Esophagus squamous epithelium (tissue), 5 donors: ENCODE measurements at places on chromosomes 12 and 14.

GRCh38 chr12:107027636-107028053, 40.7 kb upstream of the MTERF2 start:
- no peak for DNase-seq

GRCh38 chr12:50574601-50575348, 70.0 kb downstream of the DIP2B start:
- no peak for DNase-seq

DNA sequence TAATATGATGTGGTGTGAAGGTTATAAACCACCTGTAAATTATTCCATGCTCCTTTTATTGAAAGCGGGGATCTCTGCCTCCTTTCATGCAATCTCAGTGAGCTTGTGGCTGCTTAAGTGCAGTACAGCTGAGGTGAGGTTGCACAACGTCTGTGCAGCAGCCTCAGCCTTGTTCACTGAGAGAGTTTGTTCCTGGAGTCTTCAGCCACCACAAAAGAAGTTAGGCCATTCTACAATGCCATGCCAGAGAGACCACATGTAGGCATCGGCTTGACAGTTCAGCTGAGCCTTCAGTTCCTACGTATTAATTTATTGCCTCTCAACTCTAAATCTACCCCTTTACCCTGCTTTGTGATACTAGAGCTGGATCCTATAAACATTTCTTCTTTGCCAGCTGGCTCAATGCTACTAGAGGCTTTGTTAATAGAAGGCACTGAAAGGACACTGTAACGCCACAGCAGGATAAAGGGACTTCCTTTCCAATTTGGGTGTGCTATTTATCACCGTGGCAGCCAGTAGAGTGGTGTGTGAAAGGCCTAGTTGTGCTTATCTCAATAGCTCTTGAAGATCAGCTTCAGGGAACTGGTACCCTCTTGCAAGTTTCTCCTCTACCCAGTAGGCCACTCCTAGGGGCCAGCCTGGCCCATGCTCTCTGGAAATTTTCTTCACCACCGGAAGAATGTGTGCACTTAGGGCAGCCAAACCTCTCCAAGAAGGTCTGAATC, 337.7 kb downstream of the IPO8 start:
- no peak for DNase-seq

DNA sequence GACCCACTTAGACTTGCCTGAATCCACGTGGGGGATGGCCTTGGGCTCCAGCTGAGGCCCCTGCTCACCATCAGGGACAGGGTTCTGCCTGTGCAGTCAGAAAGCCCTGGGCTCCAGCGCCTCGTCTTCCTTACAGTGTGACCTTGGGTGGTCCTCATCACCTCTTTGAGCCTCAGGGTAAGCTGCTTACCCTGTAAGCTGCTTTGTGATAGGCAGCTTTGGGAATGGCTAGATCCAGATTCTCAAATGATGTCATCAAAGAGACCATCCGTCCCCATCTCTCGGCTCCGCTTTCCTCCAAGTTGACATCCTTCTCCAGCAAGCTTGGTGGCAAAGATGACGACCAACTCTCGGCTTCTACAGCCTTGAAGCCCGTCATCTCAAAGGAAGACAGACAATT, 127.0 kb downstream of the ADCK1 start:
- DNase-seq: no peak

GRCh38 chr14:100764471-100765115, 37.9 kb downstream of the DLK1 start:
- DNase-seq: no peak

DNA sequence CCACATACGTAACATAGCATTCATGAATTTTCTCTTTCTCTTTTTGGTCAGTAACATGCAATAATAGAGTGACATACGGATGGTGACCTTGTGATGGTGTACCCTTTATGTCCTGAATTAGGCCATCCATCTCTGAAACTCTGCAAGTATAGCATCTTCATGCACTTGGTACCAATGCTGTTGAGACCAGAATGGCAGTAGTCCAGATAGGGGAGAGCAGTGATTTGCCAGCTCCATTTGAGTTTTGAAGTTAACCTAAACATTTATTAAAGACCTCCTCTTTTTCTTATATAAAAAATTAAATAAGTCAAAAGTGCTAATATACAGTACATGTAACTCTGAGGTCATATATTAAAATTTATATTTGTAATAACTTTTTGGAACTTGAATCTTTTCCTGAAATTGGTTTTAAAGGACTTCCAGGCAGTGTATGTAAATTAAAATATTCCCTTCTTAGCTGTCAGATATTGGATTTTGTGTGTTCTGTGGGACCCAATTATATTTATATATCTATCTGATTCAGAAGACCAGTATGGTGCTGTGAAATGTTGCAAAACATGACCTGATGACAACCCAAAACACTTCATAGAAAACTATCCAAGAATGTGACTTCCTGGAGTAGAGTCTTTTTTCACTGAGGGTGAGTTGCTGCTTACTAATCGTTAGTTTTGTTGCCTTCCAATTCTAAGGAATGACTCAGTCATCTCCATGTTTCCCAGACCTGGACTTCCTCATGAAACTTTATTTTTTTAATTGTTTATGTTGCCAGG, 3.5 kb downstream of the ELK3 start:
- no peak for DNase-seq

GRCh38 chr12:14984766-14985285, 12.0 kb downstream of the PDE6H start:
- DNase-seq: no peak

DNA sequence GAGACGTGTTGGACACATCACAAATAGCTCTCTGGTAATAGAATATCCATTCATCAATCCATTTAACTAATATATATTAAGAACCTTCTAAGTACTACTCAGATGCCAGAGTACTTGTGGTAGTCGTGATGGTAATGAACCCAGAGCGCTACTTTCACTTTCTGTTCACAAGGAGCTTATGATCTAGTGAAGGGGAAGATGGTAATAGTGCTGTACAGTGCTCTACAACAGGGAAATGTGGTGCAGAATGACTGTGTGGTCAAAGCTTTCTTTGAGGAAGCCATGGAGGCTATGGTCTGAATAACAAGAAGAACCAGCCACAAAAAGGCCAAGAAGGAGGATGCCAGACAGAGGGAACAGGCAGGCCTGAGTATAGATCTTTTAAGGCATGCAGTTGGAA, 212.0 kb downstream of the PTPRO start:
- no peak for DNase-seq

- DNase-seq: no peak
These were observed 28.1 kb downstream of the CFAP251 start for GRCh38 chr12:121946313-121947025.

GRCh38 chr14:50469982-50470381, 62.4 kb downstream of the MAP4K5 start:
- DNase-seq: no peak

GRCh38 chr12:124109760-124110159, 136.7 kb downstream of the ZNF664 start:
- no peak for DNase-seq

- DNase-seq: no peak
These were observed 2.2 kb downstream of the TBPL2 start for GRCh38 chr14:55438066-55438683.

GRCh38 chr12:69919495-69919894, 94.5 kb downstream of the MYRFL start:
- no peak for DNase-seq

DNA sequence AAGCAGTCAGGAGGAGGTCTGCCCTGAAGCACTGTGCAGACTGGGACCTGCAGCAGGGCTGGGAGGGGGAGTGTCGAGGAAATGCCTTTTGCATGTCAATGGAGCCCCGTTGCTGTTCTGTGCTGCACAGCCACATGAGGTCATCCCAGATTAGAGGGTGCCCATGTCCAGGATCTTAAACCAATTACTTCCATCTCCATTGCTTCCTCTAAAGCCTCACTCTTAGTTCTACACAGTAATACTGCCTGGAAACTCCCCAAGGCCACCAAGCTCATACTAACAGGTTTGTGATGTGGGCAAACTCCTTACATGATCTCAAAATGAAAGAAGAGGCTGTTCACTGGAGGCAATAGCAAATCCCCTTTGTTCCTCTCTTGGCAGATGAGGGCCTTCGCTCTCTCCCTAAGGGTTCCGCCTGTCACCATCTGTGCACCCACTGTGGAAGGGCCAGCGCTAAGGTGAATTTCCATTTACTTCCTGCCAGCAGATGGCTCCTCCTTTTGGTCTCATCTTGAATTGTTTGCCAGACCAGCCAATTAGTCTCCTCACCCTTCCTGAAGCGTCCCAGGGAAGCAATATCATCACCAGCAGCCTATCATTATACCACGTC, 35.4 kb upstream of the LTA4H start:
- DNase-seq: no peak

DNA sequence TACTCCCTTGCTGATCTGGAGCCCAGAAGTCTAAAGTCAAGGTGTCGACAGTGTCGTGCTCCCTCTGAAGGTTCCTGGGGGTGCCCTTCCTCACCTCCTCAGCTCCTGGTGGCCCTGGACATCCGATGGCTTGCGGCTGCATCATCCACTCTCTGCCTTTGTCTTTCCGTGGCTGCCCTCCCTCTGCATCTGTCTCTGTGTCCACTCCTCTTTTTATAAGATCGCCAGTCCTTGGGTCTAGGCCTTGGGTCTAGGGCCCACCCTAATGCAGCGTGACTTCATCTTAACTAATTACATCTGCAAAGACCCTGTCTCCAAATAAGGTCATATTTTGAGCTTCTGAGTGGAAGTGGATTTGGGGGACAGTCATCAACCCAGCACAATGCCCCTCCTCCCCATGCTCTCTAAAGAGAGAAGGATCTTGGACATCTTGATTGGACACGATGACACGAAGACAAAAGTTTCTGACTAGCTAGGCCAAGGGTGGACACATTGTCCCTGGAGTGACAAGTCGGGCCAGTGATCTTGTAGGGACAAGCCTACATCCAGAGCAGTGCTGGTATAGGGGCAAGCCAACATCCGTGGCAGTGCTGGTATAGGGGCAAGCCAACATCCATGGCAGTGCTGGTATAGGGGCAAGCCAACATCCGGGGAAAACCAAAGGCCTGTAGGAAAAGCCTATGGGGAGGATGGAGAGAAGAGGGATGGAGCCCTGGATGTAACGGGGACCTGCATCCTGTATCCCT, 93.9 kb upstream of the DIO3 start:
- DNase-seq: no peak

- DNase-seq: no peak
These were observed 859.1 kb upstream of the FLRT2 start for GRCh38 chr14:84670796-84671195.

GRCh38 chr12:53218551-53219291, 11.7 kb upstream of the ITGB7 start:
- DNase-seq: no peak

GRCh38 chr12:132150780-132151144, 6.5 kb downstream of the NOC4L start:
- no peak for DNase-seq

- no peak for DNase-seq
These were observed 834.9 kb downstream of the SLC6A15 start for GRCh38 chr12:84077679-84078078.

DNA sequence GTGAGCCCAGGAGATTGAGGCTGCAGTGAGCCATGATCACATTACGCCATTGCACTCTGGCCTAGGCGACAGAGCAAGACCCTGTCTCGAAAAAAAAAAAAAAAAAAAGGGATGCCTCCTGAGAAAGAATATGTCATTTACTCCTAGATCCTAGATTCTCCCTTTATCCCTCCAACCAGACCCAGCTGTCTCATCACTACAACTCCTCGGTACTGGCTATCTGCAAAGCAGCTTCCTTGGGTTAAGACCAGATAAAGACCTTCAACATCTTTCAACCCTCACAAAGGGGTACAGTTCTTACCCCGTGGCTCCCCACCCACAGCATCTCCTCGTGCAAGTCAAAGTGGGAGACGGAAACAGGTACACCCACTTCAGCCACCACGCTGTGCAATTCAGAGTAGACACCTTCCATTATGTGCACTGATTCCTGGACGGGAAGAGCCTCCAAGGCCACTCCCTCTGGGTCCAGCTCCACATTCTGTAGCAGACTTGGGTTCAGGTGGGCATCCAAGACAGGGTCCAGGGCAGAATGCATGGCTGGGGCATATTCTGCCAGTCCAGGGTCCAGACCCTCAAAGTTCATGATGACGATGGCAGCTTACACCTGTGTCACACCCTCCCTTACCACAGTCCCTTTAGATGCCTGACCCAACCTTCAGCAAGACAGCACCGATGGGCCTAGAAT, 1.1 kb downstream of the PAN2 start:
- no peak for DNase-seq

- DNase-seq: no peak
These were observed at the start of gene PRPH for GRCh38 chr12:49295082-49295936. Gene PRPH, plus strand, starts transcription at chr12:49295147. Its CDS starts 54 bp downstream, at chr12:49295201.

DNA sequence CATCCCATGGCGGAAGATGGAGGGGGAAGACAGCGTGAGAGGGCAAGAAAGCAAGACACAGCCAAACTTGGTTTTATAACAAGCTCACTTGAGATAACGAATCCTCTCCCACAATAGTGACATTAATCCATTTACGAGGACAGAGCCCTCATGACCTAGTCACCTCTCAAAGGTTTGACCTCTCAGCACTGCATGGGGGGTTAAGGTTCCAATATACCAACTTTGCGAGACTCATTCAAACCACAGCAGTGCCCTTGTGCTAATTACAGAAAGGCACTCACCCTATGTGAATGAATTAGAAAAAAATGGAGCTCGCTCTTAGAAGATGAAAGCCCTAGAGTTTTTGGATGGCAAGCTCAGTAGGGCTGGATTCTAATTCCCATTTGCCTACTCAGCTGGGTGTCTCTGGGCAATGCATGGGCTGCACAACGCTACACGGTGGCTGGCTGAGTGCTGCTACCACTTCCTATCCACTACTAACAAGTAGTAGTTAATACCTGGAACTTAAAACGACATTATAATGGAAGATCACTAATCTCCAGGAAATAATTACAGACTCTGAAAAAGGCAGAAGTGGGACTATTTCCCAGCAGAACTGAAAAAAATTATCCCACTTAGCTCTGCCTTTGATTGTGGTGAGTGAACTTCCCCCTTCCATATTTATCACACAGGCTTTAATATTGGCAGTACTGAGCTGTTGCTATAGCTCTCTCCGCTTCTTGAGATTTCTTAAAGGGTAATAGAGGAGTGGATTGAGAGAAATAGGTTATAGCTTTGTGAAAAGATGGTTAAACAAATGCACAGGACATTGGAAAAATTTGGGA, 27.5 kb downstream of the TESPA1 start:
- no peak for DNase-seq

- DNase-seq: no peak
These were observed 17.9 kb upstream of the MDM1 start for GRCh38 chr12:68349921-68350606.

DNA sequence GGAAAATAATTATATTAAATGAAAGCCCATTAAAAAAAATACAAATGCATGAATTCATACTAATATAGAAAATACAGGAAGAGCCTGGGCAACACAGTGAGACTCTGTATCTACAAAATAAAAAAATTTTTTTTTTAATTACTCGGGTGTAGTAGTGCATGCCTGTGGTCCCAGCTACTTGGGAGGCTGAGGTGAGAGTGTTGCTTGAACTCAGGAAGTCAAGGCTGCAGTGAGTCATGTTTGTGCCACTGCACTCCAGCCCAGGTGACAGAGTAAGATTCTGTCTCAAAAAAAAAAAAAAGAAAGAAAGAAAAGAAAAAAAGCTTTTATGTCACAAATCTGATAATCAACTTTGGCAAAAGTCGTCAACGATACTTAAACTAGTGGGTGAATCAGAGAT, 80.6 kb upstream of the PLEKHA5 start:
- no peak for DNase-seq

GRCh38 chr14:57009585-57010515, 199.6 kb upstream of the OTX2 start:
- no peak for DNase-seq
